ENCODE measurements at places on chromosomes 4 and X. TPM values are rescaled to one million over a fixed set of nuclear protein-coding genes. Genes with fewer than 3 reads are reported as not detected.

The NXF3 gene
- 1.7 TPM for total RNA-seq

The FSTL5 gene
- not detected for total RNA-seq

The TLR1 gene
- total RNA-seq: 24.1 TPM

The RS1 gene
- 6.3 TPM for total RNA-seq

The CSAG3 gene
- total RNA-seq: not detected

The CDS1 gene
- total RNA-seq: 32.7 TPM

The SMIM31 gene
- total RNA-seq: 3.8 TPM

The HSFX4 gene
- not detected for total RNA-seq

The MAOB gene
- 17.2 TPM for total RNA-seq

The PCDH18 gene
- 106 TPM for total RNA-seq

The XPNPEP2 gene
- total RNA-seq: 2.1 TPM

The CA5B gene
- 17.2 TPM for total RNA-seq

The BCOR gene
- 67.2 TPM for total RNA-seq

The CXCL3 gene
- 37.0 TPM for total RNA-seq

The CACNA1F gene
- 0.55 TPM for total RNA-seq

The DCAF8L2 gene
- total RNA-seq: not detected

The NAP1L2 gene
- 3.3 TPM for total RNA-seq

The KLB gene
- 0.80 TPM for total RNA-seq

The RNF175 gene
- 1.8 TPM for total RNA-seq

The CT47B1 gene
- total RNA-seq: not detected

The MTHFD2L gene
- total RNA-seq: 15.8 TPM

The TRIM61 gene
- 1.8 TPM for total RNA-seq

The TLR10 gene
- total RNA-seq: 0.46 TPM

The SLC25A31 gene
- not detected for total RNA-seq

The EDA2R gene
- 1.9 TPM for total RNA-seq

The PGRMC1 gene
- 84.7 TPM for total RNA-seq

The PRR32 gene
- total RNA-seq: not detected

The PPEF2 gene
- not detected for total RNA-seq

The HTRA3 gene
- 18.6 TPM for total RNA-seq

The AMELX gene
- total RNA-seq: not detected

The MAGEH1 gene
- total RNA-seq: 22.3 TPM

The NR3C2 gene
- 43.9 TPM for total RNA-seq

The PAGE2 gene
- not detected for total RNA-seq

The ARFIP1 gene
- total RNA-seq: 28.6 TPM

The DUX4 gene
- total RNA-seq: not detected

The CFAP99 gene
- total RNA-seq: 2.6 TPM

The ANTXR2 gene
- 47.2 TPM for total RNA-seq

The FAM184B gene
- 0.18 TPM for total RNA-seq

The GPRIN3 gene
- total RNA-seq: 5.4 TPM

The HTN3 gene
- total RNA-seq: not detected

The MRFAP1L1 gene
- 46.1 TPM for total RNA-seq

The SPANXC gene
- not detected for total RNA-seq

The EFNB1 gene
- total RNA-seq: 41.2 TPM

The SLC4A4 gene
- total RNA-seq: 32.4 TPM

The NIPAL1 gene
- total RNA-seq: 2.1 TPM

The FGFR3 gene
- total RNA-seq: 99.3 TPM

The CCNA2 gene
- 8.8 TPM for total RNA-seq

The C4orf51 gene
- not detected for total RNA-seq

The CCDC110 gene
- total RNA-seq: 1.8 TPM

The MAGEA2 gene
- total RNA-seq: not detected

The PCDH10 gene
- total RNA-seq: 1.2 TPM

The AMMECR1 gene
- total RNA-seq: 14.0 TPM

The EFHC2 gene
- 8.3 TPM for total RNA-seq

The PNCK gene
- 0.67 TPM for total RNA-seq

Measured in lung (tissue), 17 donors.